ENCODE measurements at places on chromosomes 2 and 18. TPM values are rescaled to one million over a fixed set of nuclear protein-coding genes. Genes with fewer than 3 reads are reported as not detected.
A peak's percentile ranks its signal among the peaks of the same experiment; 100 is the strongest.

DNA sequence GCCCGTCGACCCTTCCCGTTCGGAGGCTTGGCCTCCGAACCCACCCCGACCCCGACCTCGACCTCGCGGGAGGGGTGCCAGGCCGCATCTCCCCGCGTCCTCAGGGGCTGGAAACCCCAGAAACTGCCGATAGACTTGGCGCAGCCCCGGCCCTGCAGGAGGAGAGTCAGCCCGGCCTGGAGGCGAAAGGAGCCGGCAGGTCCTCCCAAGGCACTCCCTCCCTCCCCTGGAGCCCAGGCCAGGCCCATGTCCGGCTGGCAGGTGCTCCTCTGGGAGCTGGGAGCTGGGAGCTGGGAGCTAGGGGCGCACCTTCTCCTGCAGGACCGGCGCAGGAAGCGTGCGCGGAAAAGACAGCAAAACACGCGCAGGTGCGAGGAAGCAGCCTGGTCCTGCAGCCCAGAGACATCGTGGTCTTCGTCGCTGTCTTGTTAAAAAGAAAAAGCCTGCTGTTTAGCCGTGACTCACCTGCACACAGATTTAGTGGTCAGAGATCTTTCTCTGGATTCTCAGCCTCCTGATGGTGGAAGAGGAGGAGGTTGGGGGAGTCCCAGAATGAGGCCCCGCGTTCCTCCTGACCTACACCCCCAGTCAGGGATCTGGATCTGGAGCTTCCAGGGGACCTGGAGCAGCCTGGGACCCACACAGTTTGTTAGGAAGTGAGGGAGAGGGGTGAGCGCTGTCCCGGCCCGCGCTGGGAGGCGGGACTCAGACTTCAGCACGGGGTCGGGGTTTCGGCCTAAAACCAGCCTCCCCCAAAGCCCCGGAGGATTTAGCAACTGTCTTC, 660 bp upstream of the MBP start:
- DNase-seq, result peak; percentile 67

- no peak for DNase-seq
Observed at GRCh38 chr2:10342245-10342951, 39.7 kb downstream of the HPCAL1 start.

DNA sequence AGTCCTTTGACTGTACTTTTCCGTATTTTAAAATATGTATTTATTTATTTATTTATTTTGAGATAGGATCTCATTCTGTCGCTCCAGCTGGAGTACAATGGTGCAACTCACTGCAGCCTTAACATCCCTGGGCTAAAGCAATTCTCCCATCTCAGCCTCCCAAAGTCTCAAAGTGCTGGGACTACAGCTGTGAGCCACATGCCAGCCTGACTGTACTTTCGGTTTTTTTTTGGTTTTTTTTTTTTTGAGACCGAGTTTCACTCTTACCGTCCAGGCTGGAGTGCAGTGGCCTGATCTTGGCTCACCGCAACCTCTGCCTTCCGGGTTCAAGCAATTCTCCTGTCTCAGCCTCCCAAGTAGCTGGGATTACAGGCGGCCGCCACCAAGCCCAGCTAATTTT, 28.9 kb upstream of the CCNYL1 start:
- DNase-seq, result no peak

- DNase-seq, result no peak
Observed at GRCh38 chr2:135756692-135757091, 15.0 kb downstream of the UBXN4 start.

GRCh38 chr18:10898417-10898974, 250.9 kb downstream of the PIEZO2 start:
- no peak for DNase-seq

- DNase-seq, result no peak
Observed at GRCh38 chr2:165572151-165572550, 102.7 kb downstream of the CSRNP3 start.

DNA sequence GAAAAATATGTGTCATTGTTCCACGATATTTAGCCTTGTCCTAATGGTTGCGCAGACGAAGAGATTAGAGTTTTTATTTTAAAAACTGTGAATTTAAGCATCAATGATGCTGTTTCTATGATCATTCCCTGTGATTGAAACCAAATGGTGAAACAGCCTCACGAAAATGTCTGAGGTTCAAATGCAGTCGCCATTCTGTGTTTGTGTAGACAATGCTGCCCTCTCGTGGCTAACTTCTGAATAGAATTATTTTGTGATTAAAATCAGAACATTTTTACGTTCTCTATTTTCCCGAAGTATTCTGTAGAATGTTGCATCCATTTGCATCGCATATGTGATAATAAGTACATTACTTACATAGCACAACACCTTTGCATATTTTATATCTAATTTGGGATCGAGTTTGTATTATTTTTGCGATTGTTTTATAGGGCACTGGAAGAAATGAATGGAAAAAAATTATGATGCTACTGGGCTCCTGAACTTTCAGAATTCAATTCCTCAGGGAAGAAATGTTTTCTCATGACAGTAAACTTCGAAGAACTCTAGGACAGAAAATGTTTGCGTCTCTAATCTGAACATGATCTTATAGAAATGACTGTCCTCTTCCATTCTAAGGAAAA, 54.8 kb upstream of the CREB1 start:
- DNase-seq, result no peak

ANKRD30BL gene
- total RNA-seq, result 0.67 TPM

CD8B2 gene
- not detected for total RNA-seq
